ENCODE measurements at places on chromosomes 11 and 22.

GRCh38 chr11:119421941-119422808 lies 797 bp downstream of the THY1 start:
- DNase-seq: peak; percentile 47

DNA sequence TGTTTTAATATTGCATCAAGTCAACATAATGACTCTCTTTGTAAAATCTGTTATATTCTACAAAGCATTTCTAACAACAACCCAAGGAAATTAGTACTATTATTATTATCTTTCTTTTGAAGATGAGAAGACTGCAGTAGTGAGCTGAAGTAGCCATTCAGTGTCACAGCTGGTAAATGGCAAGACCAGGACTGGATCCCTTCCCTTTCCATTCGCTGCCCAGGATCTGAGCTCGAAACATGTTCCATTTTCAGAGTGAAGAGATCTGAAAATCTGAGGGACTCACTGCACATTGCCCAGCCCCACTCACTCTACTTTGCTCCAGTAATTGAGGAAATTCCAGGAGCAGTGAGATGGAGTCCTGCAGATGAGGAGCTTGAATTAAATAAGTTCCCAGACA lies 240.0 kb upstream of the BLID start:
- no peak for DNase-seq

DNA sequence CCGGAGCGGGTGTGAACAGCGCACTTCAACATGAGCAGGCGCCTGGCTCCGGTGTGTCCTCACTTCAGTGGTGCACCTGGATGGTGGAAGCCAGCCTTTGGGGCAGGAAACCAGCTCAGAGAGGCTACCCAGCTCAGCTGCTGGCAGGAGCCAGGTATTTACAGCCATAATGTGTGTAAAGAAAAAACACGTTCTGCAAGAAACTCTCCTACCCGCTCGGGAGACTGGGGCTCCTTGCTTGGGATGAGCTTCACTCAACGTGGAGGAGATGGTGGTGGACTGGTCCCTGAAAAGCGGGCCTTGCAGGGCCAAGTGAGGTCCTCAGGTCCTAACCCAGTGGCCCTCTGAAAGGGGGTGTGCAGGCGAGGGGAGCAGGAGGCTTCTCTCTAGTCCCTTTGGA lies 7.5 kb downstream of the MCAM start:
- DNase-seq: no peak

GRCh38 chr11:33067294-33067693 lies 27.9 kb downstream of the TCP11L1 start:
- DNase-seq: no peak

DNA sequence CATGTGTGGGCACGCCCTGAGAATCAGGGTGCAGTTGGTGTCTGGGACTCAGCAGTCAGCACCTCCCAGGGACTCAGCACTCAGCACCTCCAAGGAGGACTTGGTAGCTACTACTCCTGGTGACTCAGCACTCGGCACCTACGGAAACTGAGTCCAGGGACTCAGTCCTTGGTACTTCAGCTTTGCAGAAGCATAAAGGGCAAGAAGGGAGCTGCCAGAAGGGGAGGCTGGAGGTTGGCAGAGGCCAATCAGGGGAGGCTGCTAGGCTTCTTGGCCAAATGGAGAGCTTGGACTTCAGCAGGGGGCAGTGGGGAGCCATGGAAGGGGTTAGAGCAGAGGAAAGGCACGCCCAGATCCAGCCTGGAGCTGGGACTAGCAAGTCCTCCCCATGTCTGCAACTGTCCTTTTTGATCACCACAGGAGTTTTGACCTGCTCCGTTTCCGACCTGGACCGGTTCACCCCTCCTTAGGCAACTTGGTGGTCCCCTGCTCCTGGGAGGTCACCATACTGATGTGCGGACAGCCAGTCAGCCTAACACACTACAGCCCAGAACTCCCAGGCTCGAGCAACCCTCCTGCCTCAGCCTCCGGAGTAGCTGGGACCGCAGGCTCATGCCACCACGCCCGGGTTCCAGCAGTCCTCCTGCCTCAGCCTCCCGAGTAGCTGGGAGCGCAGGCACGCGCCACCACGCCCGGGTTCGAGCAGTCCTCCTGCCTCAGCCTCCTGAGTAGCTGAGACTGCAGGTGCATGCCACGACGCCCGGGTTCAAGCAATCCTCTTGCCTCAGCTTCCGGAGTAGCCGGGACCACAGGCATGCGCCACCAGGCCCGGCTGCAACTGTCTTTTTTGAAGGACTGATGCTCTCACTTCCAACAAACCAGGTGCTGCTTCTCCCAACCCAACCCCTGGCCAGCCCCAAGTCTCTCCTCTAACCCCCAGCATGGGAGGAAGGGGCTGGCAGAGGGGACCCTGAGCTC lies 1.5 kb downstream of the ANO9 start:
- DNase-seq: no peak

DNA sequence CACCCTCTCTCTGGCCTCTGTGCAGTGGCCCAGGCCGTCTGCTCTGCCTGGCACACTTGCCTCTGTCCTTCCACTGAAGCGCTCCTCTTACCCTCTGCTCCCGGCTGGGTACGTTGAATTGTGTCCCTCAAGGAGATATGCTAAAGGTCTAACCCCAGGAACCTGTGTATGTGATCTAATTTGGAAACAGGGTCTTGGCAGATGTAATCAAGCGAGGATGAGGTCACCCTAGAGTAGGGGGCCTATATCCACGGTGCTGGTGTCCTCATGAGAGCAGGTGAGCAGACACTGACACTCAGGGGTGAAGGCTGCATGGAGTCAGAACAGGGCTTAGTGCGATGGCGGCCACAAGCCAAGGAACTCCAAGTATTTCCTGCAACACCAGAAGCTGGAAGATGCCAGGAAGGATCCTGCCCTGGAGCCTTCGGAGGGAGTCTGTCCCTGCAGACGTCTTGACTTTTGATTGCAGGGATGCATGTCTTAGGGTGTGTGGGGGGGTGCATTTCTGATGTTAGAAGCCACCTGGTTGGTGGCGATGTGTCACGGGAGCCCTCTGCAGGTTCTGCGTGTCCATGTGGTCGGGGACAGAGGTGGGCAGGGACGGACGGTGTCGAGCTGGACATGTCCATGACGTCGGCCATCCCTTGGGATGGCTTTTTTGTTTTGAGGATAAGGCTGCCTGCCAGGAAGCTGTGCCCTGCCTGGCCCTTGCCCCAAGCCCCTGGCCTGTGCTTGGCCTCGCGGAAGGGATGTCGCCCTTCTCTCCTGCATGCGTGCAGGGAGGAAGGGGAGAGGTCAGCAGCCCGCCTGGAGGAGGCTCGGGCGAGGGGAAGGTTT lies 68.6 kb downstream of the LRP5 start:
- no peak for DNase-seq

- DNase-seq: no peak
These were observed 27.7 kb upstream of the OPCML start for GRCh38 chr11:133559833-133560471.

DNA sequence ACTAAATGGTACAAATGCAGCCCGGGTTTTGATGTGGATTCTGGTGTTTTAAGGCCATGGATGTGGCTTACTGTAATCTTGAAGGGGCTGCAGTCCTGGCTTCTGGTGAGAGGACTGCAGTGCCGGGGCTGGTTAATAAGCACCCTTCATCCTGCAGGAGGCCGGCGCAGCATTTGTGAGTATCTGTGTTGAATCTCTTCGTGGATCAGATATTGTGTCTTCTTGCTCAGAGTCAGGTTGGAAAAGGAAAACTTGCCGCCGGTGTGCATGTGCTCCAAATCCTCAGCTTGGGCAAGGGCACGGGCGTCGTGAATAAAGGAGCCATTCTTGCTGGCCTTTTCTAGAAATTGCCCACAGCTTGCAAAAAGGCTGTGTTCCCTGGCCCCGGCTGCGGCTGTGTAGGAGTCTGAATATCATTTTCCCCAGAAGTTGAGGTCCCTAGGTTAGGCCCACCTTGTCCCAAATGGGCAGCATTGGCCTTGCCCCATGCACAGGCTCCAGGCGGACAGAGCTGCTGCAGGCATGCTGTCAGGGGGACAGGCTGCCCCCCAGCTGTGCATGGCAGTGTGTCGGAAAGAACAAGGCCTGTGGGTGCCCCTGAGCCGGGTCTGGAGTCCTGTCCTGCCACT lies 28.9 kb upstream of the PARVB start:
- no peak for DNase-seq

GRCh38 chr11:868802-869201 lies 26.1 kb downstream of the TSPAN4 start:
- DNase-seq: no peak

DNA sequence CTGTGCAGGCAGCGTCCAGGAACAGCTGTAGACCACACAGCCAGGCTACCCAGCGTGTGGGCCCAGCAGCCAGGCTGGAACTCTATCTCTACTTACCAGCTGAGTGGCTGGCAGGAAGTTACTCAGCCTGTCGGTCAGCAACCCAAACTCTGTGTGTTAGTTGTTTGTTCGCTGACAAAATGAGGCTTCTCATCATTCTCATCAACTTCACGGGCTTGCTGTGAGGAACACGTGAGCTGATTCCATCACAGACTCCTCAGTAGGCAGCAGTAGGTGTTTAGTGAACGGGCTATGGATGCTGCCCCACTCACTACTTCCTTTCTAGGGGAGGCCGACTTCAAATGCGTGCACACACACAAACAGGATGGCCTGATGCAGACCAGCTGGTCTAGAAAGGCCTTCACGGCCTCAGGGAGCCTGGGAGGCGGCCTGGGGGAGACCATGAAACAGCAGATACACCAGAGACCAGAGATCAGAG lies 830 bp upstream of the SPDYC start:
- DNase-seq: no peak
